ENCODE measurements at places on chromosomes 16 and 17.

DNA sequence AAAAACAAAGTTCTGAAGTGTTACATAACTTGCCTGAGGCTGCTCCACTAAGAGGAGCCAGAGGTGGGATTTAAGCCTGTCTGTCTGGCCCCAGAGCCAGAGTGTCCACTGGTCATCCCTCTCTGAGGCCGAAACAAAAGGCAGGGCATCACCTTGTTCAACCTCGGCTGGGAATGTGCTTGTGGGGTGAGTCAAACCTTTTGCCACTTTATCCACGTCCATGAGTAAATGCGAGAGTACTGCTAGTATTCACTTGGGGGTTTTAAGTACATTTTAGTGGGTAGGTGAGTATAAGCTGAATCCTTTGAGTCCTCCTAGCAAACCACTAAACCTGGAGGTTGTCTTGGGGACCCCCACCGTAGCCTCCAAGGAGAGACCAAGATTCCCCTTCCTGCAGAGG, 103.5 kb downstream of the STX8 start:
- DNase-seq, result no peak

DNA sequence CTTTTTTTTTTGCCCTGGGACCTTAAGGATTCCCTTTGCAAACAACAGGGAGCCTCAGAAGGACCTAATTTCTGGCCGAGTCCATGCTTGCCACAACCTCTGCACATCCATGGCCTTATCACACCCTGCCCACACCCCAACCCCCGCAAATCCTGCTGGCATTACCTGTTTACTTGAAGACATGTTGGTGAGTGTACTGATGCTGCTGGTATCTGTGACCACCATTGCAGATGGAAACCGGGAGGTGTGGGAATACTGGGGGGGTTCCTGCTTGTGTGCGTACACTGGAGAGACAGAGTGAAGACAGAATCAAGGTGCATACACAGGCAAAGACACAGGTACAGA, 46.0 kb downstream of the HNF1B start:
- DNase-seq, result no peak

DNA sequence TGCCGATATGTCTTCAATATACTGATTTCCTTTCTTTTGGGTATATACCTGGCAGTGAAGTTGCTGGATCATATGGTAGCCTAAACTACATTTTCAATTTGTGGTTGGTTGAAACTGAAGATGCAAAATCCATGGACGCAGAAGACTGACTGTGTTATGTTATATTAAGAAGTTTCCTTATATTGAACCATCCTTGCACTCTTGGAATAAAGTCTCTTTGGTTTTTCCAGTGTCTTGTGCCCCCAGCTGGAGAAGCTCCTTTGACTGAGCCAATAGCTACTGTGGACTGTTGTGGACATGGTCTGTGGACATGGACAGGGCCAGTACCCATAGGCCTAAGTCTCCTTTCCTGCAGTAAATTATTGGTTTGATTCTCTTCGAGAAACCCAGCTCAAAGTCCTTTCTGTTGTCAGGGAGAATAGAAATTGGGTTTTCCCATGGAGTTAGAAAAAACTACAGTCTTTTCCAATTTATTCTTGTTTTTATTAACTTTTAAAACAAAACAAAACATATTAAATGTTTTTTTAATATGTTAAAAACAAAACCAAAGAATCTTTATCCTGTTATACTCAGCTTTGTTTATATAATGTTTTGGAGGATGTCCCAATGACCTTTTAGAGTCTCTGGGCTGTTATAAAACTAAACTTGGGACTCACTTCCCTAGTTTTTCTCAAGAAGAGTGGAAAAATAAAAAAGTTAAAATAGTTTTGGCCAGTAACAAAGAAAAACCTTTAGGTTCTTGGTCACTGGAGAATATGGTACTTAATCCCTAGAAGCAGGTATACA, 15.2 kb upstream of the IL34 start:
- no peak for DNase-seq

DNA sequence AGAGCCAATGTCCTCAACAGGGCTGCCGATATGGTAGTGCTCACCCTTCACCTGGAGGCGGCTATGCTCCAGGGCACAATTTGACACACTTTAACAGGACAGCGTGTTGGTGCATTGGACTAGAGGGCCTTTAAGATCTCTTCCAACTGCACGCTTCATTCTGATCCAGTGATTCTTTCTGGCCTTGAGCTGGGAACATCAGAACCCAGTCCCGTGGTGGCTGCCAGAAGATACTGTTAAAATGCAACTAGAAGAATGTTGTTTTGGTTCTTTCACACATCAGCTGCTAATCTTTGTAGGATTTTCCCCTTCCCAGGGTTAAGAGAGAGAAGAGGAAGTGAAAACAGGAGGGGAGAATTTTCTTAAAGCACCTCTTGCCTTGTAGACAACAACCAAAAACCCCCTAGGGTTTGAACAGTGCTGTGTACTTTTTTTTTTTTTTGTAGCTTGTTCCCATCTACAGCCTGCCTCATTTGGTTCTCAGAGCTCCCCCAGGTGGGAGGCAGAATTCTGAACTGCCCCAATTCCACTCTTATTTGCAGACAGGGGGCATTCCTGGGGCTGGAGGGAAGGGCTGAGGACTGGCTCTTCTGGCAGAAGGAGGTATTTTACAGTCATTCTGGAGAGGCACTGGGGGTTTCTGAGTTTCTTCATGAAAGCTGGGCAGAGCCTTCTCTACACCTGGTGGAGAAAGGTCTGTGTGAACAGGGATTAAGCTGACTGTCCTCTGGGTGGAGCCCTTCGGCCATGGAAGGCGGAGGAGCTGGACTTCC, 32.4 kb downstream of the SMARCE1 start:
- DNase-seq, result no peak

- DNase-seq, result no peak
Measured at GRCh38 chr17:50946891-50947781, 81.0 kb upstream of the TOB1 start.

GRCh38 chr16:48383009-48383876, 2.0 kb downstream of the SIAH1 start:
- DNase-seq, result no peak

GRCh38 chr17:59418732-59419166, 87.3 kb downstream of the YPEL2 start:
- DNase-seq, result no peak

GRCh38 chr16:22306788-22307187, 9.6 kb downstream of the POLR3E start:
- DNase-seq, result no peak

GRCh38 chr17:48597778-48598631, 4.4 kb upstream of the HOXB5 start:
- no peak for DNase-seq

DNA sequence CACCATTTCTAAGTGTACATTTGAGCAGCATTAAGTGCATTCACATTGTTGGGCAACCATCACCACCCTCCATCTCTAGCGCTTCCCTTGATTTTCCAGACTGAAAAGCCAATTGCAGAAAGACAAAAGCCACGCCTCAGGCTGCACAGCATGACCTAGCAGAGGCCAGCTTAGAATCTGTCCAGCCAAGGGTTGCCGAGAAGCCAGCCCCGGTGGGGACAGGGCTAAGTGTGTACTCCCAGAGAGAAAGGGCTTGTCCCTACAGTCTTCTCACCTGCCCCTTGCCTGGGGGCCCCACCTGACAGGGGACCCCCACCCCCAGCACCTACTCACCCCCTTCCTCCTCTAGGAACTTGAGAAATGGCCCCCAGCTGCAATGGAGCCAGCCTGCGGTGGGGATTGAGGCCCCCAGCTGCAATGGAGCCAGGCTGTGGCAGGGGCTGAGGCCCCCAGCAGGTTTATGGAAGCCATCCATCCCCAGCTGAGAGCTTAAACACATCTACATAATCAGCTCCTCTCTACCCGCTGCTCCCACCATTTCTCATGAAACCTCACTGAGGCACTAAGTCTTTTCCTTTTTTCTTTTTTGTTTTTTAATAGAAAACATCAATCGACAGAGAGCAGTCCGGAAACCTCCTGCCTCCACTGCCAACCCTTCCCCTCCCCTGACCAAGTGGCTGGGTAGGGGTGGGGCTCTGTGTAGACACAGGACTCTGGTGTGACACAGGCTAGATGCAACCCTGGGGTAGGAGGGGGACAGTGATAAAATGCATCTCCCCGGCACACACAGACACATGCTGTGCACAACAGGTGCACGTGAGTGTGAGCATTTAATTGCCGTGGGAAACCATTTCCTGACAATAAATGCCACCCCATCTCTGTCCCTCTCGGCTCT, 77.9 kb downstream of the CCT6B start:
- no peak for DNase-seq

GRCh38 chr17:40203131-40203530, 16.0 kb upstream of the WIPF2 start:
- DNase-seq, result no peak

DNA sequence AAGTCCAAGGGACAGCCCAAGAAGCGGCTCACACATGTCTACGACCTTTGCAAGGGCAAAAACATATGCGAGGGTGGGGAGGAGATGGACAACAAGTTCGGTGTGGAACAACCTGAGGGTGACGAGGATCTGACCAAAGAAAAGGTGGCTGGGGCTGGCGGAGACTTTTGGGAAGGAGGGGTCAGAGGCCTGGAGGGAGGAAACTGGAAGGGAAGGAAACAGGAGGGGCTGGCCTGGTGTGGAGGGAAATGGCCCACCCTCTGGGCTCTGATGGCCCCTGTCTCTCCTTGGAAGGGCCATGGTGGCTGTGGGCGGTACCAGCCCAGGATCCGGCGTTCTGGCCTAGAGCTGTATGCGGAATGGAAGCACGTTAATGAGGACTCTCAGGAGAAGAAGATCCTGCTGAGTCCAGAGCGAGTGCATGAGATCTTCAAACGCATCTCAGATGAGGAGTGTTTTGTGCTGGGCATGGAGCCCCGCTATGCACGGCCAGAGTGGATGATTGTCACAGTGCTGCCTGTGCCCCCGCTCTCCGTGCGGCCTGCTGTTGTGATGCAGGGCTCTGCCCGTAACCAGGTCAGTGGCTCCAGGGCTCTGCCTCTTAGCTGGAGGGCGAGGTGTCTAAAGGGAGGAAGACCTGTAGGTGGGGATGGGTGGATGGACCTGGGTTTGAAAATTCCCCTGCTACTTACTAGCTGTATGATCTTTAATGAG, 12.5 kb downstream of the POLR2A start:
- no peak for DNase-seq

GRCh38 chr16:31476303-31477219, 4.6 kb downstream of the TGFB1I1 start:
- DNase-seq, result peak; percentile 79
